ENCODE measurements at places on chromosomes 11 and 22. TPM values are rescaled to one million over a fixed set of nuclear protein-coding genes. Genes with fewer than 3 reads are reported as not detected.

- H3K27me3 ChIP-seq = peaks cover 2% of the 10 kb centered on the region
- peaks cover 53% of the 10 kb centered on the region for H3K4me1 ChIP-seq
- peak overlapping the region; percentile 26 for H3K27ac ChIP-seq
- no peak for DNase-seq
These were observed 86.3 kb downstream of the SNX19 start for GRCh38 chr11:130829920-130830511.

GRCh38 chr22:24162436-24162835 lies 18.9 kb upstream of the SUSD2 start:
- no peak overlapping the region for H3K27ac ChIP-seq
- H3K4me1 ChIP-seq = peaks cover 3% of the 10 kb centered on the region
- no peaks in the 10 kb centered on the region for H3K36me3 ChIP-seq
- no peak overlapping the region for H3K4me3 ChIP-seq
- no peaks in the 10 kb centered on the region for H3K27me3 ChIP-seq
- DNase-seq = no peak

- no peak overlapping the region for H3K4me3 ChIP-seq
- H3K27ac ChIP-seq = no peak overlapping the region
- no peaks in the 10 kb centered on the region for H3K27me3 ChIP-seq
- no peaks in the 10 kb centered on the region for H3K36me3 ChIP-seq
- DNase-seq = no peak
These were observed 303.5 kb downstream of the TBC1D22A start for GRCh38 chr22:47065756-47066615.

- H3K4me3 ChIP-seq = no peak overlapping the region
- peaks cover 2% of the 10 kb centered on the region for H3K4me1 ChIP-seq
- no peak overlapping the region for H3K27ac ChIP-seq
- DNase-seq = no peak
These were observed 260.2 kb upstream of the ISX start for GRCh38 chr22:34805771-34806170.

- no peak overlapping the region for H3K27ac ChIP-seq
- no peak overlapping the region for H3K4me3 ChIP-seq
- H3K36me3 ChIP-seq = no peaks in the 10 kb centered on the region
- no peak for DNase-seq
- no peaks in the 10 kb centered on the region for H3K27me3 ChIP-seq
These were observed 8.0 kb upstream of the RHOD start for GRCh38 chr11:67048515-67049130.

GRCh38 chr11:8766988-8767374 lies 84.4 kb downstream of the RPL27A start:
- H3K27ac ChIP-seq = no peak overlapping the region
- peaks cover 12% of the 10 kb centered on the region for H3K4me1 ChIP-seq
- no peaks in the 10 kb centered on the region for H3K36me3 ChIP-seq
- H3K4me3 ChIP-seq = no peak overlapping the region
- no peaks in the 10 kb centered on the region for H3K27me3 ChIP-seq

DNA sequence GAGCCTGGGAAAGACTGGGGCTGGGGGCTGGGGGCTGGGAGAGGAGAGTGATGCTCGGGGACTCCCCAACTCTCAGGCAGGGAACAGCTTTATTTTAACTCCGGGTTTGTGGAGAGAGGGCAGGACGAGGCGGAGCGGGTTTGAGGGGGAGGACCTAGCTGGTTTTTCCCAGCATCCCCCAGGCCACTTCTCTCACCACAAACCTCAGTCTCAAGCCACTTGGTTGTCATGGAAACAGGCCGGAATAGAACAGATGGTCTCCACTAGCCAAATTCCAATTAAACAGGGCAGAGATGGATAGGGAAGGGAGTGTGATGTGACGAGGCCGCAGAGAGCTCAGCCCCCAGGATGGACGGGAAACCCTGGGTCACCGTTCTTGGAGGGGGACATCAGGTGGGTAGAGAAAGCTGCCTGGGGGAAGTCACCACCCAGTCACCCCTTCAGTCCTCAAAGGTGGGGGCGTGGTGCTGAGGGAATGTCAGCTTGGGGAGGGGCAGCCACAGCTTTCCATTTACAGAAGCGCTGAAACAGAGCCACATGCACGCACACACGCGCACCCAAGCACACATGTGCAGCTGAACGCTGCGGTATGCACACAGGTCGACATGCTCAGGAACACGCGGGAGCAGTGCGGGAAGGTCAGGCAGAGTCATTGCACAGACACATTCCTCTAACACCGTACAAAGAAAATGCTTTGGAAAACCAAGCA lies 19.2 kb downstream of the NECTIN1 start:
- peaks cover 41% of the 10 kb centered on the region for H3K4me1 ChIP-seq
- H3K36me3 ChIP-seq = no peaks in the 10 kb centered on the region
- no peak overlapping the region for H3K4me3 ChIP-seq
- no peak overlapping the region for H3K27ac ChIP-seq
- no peaks in the 10 kb centered on the region for H3K27me3 ChIP-seq
- peak; percentile 75 for DNase-seq

DNA sequence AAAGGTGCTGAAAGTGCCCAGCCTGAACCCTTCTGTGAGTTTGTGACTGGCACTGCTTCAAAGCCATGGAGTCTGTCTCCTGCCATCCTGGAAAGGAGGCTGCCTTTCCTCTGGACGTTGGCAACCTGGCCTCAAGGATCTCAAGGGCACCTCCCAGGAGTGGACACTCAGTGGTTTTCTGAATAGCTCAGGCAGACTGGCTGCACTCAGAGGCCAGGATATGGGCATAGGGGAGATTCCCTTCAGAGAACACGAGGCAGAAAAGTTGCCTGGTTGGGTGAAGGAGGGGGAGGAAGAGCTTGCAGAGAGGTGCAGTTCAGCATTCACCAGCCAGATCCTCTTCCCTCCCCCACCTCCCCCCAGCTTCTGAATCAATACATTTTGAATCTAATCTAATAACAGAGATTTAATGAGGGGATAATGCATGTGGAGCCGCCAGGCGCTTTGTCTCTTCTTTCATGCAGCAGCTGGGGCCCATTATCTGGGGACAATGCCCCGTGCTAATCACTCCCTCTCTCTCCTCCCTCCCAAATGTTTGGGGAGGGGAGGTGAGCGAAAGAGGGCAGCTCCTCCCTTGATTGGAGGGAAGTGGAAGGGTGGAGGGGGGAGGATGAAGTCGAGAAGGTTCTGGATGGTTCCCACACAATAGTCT lies 17.7 kb downstream of the HTR3A start:
- no peak overlapping the region for H3K27ac ChIP-seq
- no peaks in the 10 kb centered on the region for H3K36me3 ChIP-seq
- peaks cover 43% of the 10 kb centered on the region for H3K27me3 ChIP-seq
- H3K4me1 ChIP-seq = no peaks in the 10 kb centered on the region
- no peak overlapping the region for H3K4me3 ChIP-seq

GRCh38 chr11:67470337-67471002 lies 1.4 kb upstream of the TMEM134 start:
- no peak for DNase-seq
- no peak overlapping the region for H3K4me3 ChIP-seq
- H3K27ac ChIP-seq = no peak overlapping the region
- peaks cover 4% of the 10 kb centered on the region for H3K4me1 ChIP-seq

- no peaks in the 10 kb centered on the region for H3K36me3 ChIP-seq
- peak overlapping the region; percentile 28 for H3K27ac ChIP-seq
- no peak overlapping the region for H3K4me3 ChIP-seq
These were observed 144.1 kb downstream of the ARHGAP42 start for GRCh38 chr11:100830978-100831732.

The MMP27 gene
- total RNA-seq = not detected

The CASP5 gene
- 6.9 TPM for total RNA-seq

The SGSM1 gene
- total RNA-seq = 3.1 TPM

The KRTAP5-11 gene
- not detected for total RNA-seq

The DDIAS gene
- 2.6 TPM for total RNA-seq

All from hepatocyte (in vitro differentiated cells).